ENCODE measurements at places on chromosomes 5 and 9.

DNA sequence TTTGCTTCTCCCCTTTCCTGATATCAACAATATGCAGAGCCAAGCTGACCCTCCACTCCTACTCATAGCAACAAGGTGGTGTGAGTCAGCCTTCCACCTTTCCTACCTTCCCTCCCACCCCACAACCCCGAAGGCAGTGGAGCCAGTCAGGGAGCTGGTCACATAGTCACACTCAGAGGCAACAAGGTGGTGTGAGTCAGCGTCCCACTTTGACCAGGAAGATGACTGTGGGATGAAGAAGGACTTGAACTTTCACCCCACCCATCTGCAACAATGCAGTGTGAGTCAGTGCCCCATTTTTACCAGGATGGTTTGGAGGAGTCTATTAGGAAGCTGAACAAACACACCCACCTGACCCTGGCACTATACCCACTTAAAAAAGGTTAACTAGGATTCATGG lies 30.1 kb upstream of the ZNF782 start:
- peak; percentile 63 for DNase-seq

DNA sequence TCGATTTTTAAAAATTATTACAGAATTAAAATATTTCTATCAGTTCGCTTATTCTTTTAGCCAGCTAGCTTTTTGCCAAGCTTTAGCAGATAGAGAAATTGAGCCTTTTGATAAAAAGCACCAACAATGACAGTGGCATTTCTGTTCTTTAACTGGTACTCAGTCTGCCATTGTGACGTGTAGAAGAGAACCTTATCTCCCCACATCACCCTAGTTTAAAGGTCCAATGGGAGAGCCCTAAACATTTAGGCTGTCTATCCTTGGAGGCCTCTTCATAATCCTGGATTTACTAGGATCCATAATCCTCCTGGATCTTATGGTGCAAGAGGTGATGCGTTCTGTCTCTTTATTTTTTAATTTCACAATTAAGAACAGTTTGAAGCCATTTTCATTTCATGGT lies 3.0 kb downstream of the BASP1 start:
- no peak for DNase-seq

GRCh38 chr5:146213210-146213826 lies 9.9 kb downstream of the RBM27 start:
- no peak for DNase-seq

GRCh38 chr9:110241858-110242321 lies 14.4 kb downstream of the TXN start:
- DNase-seq = no peak

- no peak for DNase-seq
Observed at GRCh38 chr5:65413822-65414221, 67.9 kb downstream of the ADAMTS6 start.

Measured in inflammatory macrophage (primary cell).